Activated T-cell treated with anti-CD3 and anti-CD28 coated beads, Interleukin-2, amount 50 U/mL, for 4 hours (primary cell): ENCODE measurements at places on chromosomes 5 and 9. TPM values are rescaled to one million over a fixed set of nuclear protein-coding genes. Genes with fewer than 3 reads are reported as not detected.

The PKD2L2 gene
- not detected for total RNA-seq

GRCh38 chr5:19488786-19489185, 499.2 kb downstream of the CDH18 start:
- no peak for DNase-seq

The PLAC8L1 gene
- not detected for total RNA-seq

DNA sequence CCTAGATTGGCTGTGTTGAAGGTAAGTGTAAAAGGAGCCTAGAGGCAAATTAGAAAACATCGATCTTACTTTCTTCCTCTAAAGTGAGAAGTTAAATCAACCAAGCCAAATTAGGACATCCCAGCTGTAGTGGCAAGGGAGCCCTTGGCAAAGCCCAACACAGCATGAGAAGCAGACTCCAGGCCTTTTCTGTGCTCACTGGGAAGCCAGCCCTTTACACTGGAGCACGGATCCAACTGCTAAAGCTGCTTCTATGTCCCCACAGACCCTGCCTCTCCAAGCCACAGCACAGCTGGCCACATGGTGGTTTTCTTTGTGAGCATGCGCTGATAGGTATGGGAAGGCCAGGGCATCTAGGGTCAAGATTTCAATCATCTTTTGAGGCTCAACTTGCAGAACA, 94.1 kb downstream of the APBA1 start:
- DNase-seq: no peak
